ENCODE measurements at places on chromosomes 1 and 21.

DNA sequence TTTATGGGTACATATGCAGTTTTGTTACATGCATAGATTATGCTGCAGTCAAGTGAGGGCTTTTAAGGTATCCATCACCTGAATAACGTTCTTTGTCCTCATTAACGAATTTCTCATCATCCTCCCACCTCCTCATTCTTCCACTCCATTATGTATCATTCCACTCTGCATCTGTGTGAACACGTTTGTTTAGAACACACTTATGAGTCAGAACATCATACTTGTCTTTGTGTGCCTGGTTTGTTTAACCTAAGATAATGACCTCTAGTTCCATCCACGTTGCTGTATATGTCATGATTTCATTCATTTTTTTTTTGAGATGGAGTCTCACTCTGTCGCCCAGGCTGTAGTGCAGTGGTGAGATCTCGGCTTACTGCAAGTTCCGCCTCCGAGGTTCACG lies 6.7 kb upstream of the MPC2 start:
- DNase-seq = no peak

DNA sequence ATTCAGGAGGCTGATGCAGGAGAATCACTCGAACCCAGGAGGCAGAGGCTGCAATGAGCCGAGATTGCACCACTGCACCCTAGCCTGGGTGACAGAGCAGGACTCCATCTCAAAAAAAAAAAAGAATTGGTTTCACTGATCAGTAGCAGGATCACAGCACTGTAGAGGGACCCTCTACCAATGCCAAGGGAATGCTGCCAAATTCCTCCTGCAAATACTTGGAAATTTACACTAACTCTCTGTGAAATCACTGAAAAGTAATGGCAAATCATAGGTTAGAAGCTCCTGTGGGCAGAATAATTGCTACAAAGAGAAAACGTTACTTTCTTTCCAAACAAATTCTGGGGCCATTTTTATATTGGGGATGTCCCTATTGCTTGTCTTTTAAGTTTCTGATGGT lies 6.7 kb upstream of the GPR25 start:
- no peak for DNase-seq

DNA sequence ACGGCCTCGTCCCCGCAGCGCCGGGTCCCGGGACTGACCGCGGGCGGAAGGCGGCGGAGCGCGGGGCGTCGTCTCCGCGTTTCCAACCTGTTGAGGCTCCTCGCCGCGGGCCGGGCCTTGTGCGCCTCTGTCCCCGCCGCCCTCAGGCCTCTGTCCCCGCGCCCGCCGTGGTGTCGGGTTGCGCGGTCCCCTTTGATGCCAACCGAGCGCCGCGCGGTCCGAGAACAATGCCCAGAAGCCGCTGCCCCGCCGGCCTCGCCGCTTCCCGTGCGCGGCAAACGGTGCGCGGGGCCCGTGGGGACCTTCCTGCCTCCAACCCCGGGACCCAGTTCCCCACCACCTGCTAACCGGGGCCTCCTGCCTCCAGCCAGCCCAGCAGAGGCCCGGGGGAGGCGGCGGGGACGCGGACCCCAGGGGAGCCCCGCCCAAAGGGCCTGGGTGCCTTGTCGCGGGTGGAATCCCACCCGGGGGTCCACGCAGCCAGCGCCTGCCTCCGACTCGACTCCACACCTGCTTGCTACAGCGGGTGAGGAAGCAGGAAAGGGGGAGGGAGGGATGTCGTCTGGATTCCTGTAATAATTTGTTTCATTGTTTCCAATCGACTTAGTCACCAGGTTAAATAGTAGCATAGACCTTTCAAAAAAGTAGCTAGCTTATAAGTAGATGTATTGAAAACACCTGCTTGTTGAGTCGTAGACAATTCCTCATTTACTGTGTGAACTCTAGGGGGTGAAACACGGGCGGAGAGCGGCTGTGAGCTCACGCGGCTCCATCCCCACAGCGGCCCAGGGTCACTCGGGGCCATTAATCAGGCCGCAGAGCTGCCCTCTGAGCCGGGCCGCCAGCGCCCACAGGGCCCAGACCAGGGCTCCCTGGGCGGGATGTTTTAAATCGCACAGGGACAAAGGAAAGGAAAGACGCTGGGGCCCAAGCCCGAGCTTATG lies 1.1 kb downstream of the COL18A1 start:
- no peak for DNase-seq

- DNase-seq = no peak
These were observed 140.0 kb downstream of the DNM3 start for GRCh38 chr1:171981303-171981702.

DNA sequence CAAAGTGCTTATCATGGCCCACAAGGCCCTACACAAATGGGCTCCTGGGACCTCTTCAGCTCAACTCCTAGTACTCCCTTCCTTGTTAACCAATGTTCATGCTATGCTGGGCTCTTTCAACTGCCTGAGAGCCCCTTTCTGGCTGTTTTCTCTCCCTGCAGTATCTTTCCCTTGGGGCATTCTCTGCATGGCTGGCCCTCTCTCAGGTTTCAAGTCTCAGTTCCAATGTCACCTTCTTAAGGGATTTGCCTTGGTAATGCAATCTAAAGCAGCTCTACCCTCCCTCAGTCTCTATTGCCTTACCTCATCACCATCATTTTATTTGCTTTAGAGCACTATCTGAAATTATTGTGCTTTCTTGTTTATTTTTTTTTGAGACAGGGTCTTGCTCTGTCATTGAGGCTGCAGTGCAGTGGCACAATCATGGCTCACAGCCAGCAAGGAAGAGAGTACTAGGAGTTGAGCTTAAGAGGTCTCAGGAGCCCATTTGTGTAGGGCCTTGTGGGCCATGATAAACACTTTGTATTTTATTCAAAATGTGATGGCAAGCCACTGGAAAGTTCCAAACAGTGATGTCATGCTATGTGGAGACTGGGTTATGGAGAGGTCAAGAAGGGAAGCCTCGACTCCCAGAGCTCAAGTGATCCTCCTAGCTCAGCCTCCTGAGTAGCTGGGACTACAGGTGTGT lies 63.4 kb upstream of the SRSF10 start:
- no peak for DNase-seq

DNA sequence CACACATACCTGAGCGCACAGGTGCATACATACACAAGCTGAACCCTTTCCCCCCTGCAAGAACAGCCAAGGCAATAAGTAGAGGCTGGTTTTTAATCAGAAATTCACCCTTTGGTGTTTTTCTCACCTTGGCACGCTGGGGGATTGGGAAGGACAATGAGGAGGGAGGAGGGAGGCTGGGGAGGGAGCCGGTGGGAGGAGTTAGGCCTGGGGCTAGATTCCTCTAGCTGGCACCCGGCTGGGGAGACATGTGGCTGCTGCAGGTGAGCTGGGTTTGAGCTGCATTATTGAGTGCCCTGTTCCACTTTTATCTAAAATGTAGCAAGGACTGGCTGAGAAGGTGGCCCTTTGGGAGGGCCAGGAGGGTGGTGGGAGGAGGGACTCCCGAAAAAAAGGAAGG lies 97.8 kb upstream of the CSF3R start:
- no peak for DNase-seq

GRCh38 chr1:12220890-12221289 lies 8.9 kb upstream of the VPS13D start:
- DNase-seq = no peak

- DNase-seq = no peak
These were observed 812.8 kb upstream of the BRINP3 start for GRCh38 chr1:191290441-191290840.

DNA sequence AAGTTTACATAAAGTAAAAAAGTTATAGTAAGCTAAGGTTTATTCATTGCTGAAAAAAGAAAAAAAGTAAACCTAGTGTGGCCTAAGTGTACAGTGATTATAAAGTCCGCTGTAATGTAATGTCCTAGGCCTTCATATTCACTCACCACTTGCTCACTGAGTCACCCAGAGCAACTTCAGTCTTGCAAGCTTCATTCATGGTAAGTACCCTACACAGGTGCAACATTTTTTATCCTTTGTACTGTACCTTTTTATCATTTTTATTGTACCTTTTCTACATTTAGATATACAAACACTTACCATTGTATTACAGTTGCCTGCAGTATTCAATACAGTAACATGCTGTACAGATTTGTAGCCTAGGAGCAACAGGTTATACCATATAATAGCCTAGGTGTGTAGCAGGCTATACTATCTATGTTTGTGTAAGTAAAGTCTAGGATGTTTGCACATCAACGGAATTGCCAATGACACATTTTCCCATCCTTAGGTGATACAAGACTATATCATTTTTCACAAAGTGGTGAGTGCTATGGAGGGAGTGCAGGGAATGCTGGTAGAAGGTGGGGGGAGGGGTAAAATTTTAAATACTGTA lies 58.0 kb upstream of the DMRTA2 start:
- no peak for DNase-seq

- no peak for DNase-seq
These were observed 18.7 kb upstream of the POFUT2 start for GRCh38 chr21:45306453-45306831.
